HepG2 (cell line): ENCODE measurements at places on chromosomes 6 and 20.

DNA sequence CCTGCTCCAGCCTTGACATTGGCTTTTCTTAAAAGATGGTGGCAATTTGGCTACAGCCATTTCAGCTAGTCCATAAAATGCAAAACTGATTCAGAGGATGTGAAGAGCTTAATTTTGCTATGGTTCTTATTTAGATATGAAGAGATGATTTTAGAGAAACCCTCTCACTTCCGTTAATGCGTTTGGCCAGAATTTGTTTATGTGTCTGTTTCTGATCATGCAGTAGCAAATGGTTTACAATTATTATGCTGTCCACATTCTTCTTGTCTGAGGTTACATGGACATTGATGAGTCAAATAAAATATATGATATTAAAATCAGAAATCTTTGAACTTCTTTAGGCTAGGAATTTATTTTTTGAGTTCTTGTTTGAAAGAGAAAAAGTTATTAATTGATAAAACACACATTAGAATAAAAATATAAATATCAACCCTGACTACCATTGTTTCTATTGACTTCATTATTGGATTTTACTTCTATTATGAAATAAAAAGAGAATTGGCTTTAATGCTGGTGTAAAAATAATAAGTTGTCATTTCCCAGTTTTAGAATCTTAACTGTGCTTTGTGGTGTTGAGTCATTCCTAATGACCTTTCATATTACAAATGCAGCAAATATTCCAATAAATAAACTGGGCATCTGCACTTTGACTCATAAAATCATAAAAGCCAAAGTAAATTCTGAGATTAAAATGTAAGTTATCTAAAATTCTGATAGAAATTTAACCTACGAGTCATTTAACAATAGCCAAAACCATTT lies 1286.0 kb upstream of the GJE1 start:
- no peak for DNase-seq

- DNase-seq = no peak
Observed at GRCh38 chr20:46074006-46074405, 15.8 kb downstream of the NCOA5 start.

- DNase-seq = no peak
Observed at GRCh38 chr6:21941926-21942325, 348.4 kb downstream of the SOX4 start.

GRCh38 chr6:108174371-108175175 lies 8.8 kb downstream of the NR2E1 start:
- DNase-seq = no peak

DNA sequence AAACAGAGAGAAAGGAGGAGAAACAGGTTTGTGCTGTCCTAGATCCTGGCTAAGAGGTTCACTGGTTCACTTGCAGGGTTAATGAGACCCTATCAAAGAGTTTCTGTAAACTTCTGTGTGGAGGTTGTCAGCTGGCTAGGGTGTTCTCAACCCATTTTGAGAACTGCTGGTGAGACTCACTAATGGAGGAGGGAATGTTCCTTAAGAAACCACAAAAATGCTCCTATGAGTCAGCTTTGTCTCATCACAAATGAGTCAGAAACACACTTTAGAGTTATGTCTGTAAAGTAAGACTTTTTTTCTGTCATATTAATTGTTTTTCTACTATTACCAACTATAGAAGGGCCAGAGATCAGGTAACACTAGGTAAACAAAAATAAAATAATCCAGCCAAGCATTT lies 884.4 kb downstream of the PHF3 start:
- DNase-seq = no peak

DNA sequence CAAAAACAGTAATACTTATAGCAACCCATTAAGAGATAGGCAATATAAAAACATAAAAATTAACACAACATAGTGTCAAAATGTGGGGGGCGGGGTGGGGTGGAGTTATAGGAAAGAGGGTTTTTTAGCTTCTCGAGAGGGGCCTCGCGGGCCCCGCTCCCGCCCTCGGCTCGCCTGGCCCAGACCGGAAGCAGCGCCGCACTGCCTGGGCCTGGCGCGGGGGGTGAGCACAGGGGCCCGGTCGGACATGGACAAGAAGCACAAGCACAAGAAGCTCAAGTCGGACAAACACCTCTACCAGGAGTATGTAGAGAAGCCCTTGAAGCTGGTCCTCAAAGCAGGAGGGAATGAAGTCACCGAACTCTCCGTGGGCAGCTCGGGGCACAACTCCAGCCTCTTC lies 53.4 kb downstream of the REV3L start:
- DNase-seq = no peak

GRCh38 chr6:10434235-10434634 lies 19.4 kb upstream of the TFAP2A start:
- no peak for DNase-seq

GRCh38 chr6:150314230-150315188 lies 54.3 kb upstream of the IYD start:
- DNase-seq = no peak

- DNase-seq = no peak
Observed at GRCh38 chr6:53584726-53585125, 39.8 kb upstream of the GCLC start.

DNA sequence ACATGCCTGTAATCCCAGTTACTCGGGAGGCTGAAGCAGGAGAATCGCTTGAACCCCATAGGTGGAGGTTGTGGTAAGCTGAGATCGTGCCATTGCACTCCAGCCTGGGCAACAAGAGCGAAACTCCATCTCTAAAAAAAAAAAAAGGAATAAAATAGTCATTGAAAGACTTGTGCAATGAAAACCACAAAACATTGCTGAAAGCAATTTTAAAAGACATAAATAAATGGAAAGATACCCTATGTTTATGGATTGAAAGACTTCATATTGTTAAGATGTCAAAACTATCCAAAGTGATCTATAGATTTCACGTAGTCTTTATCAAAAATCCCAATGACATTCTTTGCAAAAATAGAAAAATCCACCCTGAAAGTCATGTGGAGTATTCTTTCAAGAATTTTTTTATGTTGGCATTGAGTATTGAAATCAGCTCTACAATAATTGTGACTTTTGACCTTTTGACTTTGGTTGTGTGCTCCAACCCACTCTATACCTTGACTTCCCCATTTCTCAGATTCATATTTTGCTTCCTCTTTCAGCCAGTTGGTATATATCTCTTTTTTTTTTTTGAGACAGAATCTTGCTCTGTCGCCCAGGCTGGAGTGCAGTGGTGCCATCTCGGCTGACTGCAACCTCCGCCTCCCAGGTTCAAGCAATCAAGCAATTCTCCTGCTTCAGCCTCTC lies 45.5 kb upstream of the SLC23A2 start:
- DNase-seq = no peak

DNA sequence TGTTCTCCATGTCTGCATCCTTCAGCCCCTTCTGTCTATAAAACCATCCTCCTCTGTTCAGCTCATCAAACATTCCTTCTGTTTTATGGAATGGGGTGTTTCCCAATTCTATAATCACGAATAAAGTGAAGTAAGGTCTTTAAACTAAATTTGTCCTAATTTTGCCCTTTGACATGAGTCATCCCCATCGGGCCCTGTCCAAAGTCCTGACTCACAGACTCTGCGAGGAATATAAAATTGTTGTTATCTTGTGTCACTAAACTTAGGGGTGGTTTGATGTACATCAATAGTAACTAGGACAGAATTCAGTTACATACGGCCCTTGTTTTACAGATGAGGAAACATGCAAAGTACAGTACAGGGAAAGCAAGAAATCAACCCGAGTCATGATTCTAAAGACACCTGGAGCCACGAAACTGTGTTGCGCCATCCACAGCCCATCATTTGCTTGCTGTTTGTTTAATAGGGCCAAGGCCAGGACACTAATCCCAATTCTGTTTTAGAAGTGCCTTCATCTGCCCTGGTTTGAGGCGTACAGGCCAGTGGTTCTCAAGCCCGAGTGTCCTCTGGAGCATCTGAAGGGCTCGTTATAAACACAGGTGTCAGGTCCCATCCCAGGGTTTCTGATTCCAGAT lies 2.8 kb downstream of the ACSS1 start:
- peak; percentile 80 for DNase-seq
